ENCODE measurements at places on chromosomes 5 and 9. TPM values are rescaled to one million over a fixed set of nuclear protein-coding genes. Genes with fewer than 3 reads are reported as not detected.

DNA sequence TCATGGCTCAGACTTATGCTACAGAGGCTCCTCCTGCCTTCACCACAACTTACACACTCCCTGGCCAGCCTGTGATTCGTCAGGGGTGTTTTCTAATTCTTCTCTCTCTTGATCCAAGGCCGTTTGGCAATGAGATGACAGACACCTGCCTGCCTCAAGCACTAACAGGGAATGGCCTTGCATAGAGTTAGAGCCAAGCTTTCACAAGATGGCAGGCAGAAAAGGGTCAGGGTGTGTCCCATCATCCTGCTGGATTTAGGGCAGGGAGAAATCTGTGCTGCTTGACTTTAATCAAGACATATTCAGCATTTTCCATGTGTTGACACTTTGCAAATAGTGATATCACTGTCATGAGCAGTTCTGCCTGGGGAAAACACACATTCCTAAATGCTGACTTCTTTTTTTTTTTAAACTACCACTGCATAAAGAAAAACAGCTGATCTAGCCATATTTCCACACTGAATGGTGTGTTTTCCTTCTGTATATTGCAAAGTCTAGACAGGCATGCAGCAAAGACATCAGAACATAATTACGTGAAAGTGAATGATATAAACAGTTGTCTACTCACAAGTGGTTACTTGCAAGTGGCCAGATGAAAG lies 95.0 kb upstream of the SLC25A48 start:
- DNase-seq = no peak

DNA sequence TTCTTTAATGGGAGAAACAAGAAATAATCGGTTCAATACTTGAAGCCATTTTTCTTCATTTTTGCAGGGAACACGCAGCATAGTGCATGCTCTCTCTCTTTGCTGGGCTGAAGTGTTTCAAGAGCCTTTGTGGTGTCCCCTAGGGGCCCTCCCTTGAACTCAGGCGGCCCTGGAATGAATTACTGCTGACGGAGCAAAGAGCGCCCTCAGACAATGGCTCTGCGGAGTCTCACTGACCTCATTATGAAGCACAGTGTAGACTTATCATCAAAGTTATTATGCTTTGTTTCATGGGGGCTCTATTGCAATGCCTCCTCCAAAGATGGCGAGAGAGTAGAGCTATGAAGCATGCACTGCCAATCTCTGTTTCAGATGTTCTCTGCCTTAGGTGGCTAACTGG lies 64.8 kb upstream of the ADCY2 start:
- DNase-seq = peak; percentile 9

The PKD2L2 gene
- not detected for total RNA-seq

DNA sequence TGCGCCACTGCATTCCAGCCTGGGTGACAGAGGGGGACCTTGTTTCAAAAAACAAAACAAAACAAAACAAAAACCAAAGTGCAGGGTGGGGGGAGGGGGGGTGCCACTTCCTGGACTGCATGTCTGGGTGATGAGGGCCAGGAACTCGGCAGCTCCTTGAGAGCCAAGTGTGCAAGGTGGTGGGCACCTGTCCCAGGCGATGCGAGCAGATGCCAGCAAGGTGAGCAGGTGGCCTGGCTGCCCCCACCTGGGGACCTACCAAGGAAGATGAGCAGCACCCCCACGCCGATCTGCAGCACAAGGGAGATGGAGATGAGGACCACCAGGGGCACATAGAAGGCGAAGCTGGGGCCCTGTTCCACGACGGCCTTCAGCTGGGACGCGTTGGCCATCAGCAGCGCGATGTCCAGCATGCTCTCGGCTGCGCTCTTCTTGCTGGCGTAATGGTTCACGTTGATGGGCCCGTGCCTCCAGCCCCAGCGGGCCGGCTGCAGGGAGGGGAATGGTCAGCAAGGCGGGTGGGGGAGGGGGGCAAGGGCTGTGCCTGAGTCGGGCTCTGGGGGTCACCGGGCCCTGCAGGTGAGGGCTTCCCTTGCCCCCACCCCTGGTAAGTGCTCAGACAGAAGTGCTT lies 7.8 kb downstream of the NINJ1 start:
- DNase-seq = no peak

The PHYKPL gene
- 25.0 TPM for total RNA-seq

- DNase-seq = no peak
These were observed 550 bp downstream of the CORO2A start for GRCh38 chr9:98191671-98192502.

Data from fibroblast of the aortic adventitia (primary cell).